ENCODE measurements at places on chromosomes 16 and 17.

DNA sequence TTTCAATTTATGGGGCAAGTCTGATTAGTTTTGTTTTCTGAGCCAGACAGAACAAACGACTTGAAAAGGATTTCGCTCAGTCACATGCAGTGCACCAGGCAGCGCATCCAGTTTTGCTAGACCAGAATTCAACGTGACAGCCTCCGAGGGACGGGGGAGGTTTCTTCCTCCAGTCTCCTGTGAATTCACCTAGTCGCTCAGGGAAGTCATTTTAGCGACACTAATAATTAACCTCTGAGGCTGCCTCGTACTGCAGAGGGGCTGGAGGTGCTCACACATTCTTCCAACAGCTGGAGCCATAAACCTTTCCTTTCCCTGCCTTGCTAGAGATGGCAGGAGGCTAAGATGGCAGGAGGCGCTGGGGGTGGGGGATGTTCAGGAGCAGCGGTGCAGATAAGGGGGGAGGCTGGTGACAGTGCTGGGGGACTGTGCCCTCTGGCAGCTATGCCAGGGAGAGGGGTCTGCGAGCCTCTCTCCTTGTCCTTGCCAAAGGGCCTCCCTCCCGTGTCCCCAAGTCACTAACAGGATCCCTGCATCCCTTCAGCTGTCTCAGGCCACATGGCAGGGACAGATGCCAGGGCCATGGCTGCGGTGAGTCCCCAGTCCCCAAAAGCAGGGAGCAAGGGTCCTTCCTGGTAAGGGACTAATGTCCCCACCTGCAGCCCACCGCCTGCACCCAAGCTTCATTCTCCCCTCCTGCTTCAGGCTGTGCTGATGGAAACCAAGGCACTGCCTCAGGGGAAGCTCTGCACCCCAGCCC lies 24.0 kb downstream of the MXRA7 start:
- DNase-seq = no peak

GRCh38 chr17:20103454-20104446 lies 94.6 kb downstream of the SPECC1 start:
- no peak for DNase-seq

- DNase-seq = no peak
These were observed at the start of gene ENPP7 for GRCh38 chr17:79730769-79731483. ENPP7 (plus strand) TSS chr17:79730943; CDS start chr17:79731140, 197 bp downstream.

DNA sequence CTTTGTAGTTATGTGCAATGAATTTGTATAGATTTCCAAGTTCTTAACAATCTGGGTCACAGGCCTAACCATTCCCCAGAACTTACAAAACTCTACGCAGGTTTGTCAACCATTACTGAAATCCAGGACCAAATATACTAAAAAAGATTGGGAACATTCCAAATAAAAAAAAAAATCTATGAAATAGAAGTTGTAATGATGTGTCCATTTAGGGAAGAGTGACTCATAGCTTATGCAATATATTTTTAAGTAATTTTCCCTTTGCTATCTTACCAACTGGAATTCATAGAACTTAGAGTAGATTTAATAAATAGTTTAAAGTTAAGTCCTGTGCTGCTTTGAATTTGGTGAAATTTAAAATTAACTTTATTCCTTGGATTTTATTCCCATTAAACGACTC lies 393.2 kb downstream of the PMP22 start:
- DNase-seq = no peak

- no peak for DNase-seq
These were observed 32.8 kb upstream of the RASD1 start for GRCh38 chr17:17528696-17529652.

GRCh38 chr16:12260647-12261262 lies 284.2 kb downstream of the SNX29 start:
- DNase-seq = no peak

DNA sequence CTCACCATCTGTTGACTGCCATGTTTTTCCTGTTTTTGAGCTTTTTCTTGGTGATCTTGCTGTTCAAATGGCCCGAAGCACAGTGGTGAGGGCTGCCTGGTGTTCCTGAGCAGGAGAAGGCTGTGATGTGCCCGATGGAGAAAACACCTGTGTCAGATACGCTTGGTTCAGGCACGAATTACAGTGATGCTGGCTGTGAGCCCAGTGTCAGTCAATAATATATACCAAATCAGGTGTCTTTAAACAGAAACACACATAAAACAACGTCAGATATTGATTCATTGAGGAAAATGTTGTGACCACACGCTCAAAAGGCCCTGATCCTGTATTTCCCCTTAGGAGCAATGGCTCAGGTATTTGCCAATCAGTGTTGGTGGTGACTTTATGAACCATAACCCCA lies 111.7 kb downstream of the SDR42E1 start:
- no peak for DNase-seq

- no peak for DNase-seq
These were observed 11.4 kb downstream of the UNC13D start for GRCh38 chr17:75832652-75833400.

DNA sequence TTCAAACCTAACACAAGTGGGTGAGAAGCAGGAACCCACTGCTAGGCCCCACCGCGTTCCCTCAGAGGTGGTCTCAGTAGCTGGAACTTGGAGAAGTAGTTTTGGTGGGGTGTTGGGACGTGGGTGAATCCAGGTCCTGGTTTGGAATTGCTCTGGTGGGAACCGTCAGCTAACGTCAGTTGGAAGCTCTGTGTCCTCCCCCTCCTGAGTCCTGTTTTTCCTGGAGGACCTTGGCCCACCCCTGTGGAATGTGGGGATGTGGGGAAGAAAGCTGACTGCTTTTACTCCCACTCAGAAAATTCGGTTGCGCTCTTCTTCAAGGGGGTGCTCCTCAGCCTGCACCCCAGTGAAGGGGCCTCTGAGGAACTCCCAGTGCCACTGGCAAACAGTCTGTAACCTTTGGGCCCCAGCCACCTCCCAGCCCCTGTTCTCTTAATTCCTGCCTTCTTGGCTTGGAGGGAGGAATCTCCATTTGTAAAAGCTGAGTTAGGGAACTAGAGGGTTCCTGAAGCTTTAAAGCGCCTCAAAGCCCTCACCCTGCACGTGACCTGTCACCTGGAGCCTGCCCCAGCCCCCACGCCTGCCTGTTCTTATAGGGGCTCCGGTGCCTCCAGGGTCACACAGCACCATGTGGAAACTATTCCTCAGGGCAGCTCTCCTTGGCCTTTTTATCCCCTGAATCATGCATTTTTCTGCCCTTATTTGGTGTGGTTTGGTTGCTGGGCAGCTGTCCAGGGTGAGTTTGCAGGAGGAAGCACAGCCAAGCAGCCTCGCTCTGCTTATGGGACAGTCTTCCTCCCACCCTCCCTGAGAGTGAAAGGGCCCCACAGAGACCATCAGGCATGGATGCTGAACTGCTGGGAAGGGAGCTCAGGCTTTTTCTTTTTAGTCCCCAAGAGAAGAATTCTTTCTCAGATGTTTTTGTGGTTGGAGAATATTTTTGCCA lies 16.2 kb upstream of the NAGLU start:
- peak; percentile 99 for DNase-seq

GRCh38 chr17:50256826-50257618 lies 17.2 kb upstream of the TMEM92 start:
- no peak for DNase-seq

- DNase-seq = no peak
These were observed 4.0 kb downstream of the HAGHL start for GRCh38 chr16:730666-731509.

GRCh38 chr16:19911204-19911603 lies 26.6 kb upstream of the GPRC5B start:
- DNase-seq = no peak

GRCh38 chr16:11976850-11977375 lies 379 bp downstream of the SNX29 start:
- no peak for DNase-seq

DNA sequence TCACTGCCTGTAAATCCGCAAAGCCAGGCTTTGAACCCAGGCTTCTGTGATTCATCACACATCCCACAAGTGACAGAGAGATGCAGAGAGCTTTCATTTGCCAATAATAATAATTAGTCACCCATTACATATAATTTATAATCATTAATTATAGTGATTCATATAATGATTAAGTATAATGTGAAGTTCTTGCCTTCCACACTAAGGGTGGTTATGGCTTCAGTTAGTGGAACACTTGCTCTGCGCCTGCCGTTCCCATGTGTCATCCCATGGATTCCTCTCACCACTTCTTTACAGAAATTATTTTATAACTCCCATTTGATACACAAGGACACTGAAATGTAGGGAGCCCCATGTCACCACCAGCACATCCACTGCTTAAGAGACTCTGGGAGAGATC lies 39.8 kb upstream of the XYLT1 start:
- no peak for DNase-seq

- DNase-seq = no peak
These were observed 14.6 kb downstream of the BBS2 start for GRCh38 chr16:56505181-56505580.

GRCh38 chr16:68116256-68116867 lies 31.2 kb downstream of the NFATC3 start:
- DNase-seq = no peak

- DNase-seq = no peak
These were observed 6.6 kb downstream of the KCNAB3 start for GRCh38 chr17:7922845-7923628.

GRCh38 chr16:27595475-27595874 lies 45.5 kb downstream of the KATNIP start:
- DNase-seq = no peak

DNA sequence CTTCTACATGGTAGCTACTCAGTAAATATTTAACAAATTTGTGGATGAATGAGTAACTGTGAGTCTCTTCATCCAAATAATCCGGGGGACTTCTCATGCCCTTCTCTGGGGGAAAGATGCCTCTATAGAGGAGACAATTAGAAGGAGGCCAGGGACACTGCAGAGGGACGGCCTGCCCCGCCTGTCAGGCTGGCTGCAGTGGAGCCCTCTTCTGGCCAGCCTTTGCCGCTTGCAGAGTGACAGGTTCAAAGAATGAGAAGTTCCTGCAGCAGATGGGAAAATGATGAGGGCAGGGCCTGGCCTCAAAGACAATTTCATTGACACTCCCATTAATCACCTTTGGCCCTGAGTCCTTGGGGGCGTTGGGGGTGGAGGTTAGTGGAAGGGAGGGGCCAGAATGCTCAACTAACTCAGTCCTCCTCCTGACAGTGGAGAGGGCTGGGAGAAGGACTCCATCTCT lies 339.0 kb downstream of the MAF start:
- DNase-seq = peak; percentile 73

- DNase-seq = peak; percentile 98
These were observed 118.4 kb upstream of the HSBP1 start for GRCh38 chr16:83689385-83689831.

- no peak for DNase-seq
These were observed 648.9 kb downstream of the WWOX start for GRCh38 chr16:78748220-78748929.

GRCh38 chr16:64864232-64864809 lies 257.5 kb downstream of the CDH11 start:
- peak; percentile 92 for DNase-seq

DNA sequence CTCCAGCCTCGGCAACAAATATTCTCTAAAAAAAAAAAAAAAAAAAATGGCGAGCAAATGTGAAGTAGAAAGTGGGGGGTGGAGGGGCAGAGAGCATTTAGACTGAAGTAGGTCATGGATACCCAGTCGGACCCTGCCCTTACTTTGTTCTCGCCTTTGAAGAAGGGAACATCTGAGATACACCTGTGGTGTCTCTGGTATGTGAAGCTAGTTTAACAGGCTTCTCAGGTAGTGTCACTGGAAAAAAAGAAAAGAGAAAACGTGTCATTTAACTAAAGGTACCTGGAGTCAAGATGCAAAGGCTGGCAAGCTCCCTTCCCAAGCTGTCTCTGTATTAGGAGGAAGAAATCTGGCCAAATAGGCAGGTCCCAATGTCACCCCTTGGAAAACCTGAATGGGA lies 8.0 kb downstream of the FBF1 start:
- no peak for DNase-seq

- DNase-seq = no peak
These were observed 58.7 kb downstream of the ANKRD11 start for GRCh38 chr16:89431630-89432029.

- peak; percentile 82 for DNase-seq
These were observed 827 bp downstream of the CDK10 start for GRCh38 chr16:89687092-89687940.

GRCh38 chr16:4701791-4702465 lies 8.6 kb downstream of the NUDT16L1 start:
- no peak for DNase-seq

- no peak for DNase-seq
These were observed 1.3 kb downstream of the TLCD3A start for GRCh38 chr17:733743-734142.

- DNase-seq = no peak
These were observed 23.3 kb upstream of the HOXB13 start for GRCh38 chr17:48751733-48752398.

DNA sequence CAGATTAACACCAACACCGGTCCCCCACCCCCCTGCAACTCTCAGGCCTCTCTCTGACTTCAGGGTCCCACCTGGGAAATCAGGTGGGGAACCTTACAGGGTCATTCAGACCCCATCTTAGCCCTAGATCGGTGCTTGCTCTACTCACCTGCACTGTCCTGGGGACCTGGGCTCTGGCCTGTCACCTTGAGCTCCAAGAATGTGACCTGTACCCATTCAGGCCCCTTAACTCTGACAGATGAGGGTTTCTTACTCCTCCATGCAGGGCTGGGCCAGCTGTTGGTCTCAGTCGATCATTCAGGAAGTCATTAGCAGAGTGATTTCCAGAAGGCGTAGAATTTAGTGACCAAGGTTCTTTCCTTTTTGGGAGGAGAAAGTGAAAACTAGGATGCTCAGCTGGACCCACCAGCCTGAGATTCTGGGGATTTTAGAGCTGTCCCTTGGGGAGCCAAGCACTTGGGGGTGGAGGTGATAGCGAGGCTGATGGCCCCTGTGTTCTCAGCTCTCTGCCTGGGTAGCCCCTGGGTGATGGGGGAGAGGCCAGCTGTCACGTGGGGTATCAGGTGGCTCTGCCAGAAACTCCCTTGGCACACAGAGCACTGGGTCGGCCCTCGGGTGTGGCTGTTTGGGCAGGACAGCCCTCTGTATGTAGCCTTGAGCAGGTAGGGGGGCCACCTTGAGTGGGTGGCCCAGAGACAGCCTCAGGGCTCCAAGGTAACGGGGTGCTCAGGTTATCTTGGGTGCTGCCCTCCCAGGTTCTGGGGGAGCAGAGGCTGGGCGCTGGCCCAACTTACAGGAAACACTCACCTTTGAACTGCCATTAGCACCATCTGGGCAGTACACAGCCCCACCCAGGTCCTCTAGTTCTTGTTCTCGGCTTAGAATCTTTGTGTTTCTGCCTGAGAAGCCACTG lies 724 bp downstream of the MVP start:
- no peak for DNase-seq

- DNase-seq = no peak
These were observed 142.5 kb downstream of the RBFOX3 start for GRCh38 chr17:79468183-79468944.

- DNase-seq = no peak
These were observed 1.5 kb downstream of the PLA2G15 start for GRCh38 chr16:68246666-68247065.

DNA sequence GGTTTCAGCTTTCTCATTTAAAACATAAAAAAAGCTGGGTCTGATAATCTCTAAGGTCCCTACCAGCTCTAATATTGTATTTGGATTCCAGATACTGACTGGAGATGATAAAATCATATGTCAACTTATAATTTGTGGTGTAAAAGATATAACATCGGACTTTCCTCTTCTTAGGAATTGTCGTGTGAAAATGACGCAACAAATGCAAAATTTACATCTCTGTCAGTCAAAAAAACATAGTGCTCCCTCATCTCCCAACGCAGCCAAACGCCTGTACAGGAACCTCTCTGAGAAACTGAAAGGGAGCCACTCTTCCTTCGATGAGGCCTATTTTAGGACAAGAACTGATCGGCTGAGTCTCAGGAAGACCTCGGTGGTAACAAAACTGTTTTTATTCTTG lies 197.3 kb downstream of the ANKFN1 start:
- DNase-seq = no peak

- no peak for DNase-seq
These were observed 13.2 kb upstream of the FOXJ1 start for GRCh38 chr17:76154292-76154691.

Measured in kidney glomerular epithelial cell (primary cell).